ENCODE measurements at places on chromosomes 1 and 21.
A peak's percentile ranks its signal among the peaks of the same experiment; 100 is the strongest.

DNA sequence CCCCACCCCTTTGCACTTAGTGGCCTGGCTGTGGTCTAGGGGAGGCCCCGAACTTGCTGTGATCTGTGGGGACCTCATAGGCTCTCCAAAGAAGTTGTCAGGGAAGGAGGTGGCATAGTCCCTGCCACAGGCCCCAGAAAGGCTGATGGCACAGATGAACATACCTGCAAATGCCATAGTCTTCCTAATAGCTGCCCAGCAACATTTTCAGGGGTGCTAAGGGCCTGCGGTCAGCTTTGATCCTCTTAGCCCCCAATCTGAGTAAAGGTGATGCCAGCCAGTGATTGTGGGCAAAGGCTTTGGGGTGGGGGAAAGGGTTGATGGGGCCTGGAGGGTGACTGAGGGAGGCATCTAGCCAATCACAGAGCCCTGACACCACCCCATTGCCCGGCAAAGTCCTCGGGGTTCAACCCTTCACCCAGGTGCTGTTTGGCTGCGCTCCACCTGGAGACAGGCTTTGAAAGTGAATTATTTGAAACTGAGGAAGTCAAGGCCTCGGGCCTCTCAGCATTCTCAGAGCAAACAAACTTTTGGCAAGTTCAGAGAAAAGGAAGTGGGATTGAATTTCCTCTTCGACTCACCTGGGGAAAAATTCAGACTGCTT, 35.8 kb downstream of the PAX7 start:
- H3K4me1 ChIP-seq, result peaks cover 2% of the 10 kb centered on the region
- H3K4me3 ChIP-seq, result no peak overlapping the region
- no peak overlapping the region for H3K27ac ChIP-seq

DNA sequence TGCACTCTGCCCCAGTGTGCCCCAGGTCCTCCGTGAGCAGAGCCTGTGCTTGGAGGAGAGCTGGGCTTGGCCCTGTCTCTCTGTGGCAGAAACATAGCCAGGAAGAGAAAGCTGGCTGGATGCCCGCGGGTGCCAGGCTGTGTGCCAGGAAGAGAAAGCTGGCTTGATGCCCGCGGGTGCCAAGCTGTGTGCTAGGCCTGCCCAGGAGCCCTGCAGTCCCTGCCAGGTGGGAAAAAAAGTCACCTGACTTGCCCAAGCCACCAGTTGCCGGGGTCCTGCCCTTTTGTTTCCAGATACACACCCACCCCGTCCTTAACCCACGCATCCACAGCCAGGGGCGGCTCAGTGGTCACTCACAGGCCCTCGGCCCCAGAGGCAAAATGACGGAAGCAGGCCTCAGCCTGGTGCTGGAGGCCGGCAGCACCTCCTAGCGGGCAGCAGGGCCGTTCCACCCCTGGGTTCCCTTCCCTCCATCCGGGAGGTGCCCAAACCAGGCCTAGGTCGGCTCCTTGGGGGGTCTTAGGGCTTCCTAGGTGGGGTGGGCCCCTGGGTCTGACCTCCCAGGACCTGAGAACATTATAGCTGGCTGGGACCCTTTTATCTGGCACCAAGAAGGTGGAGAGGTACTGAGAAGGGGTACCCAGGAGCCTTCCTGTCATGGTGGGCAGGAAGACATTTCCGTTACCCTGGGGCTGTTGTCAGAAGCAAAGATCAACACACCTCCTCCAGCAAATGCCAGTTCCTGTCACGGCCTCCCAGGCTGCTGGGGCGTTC, 9.1 kb downstream of the ITGB2 start:
- DNase-seq, result no peak
- peaks cover 33% of the 10 kb centered on the region for H3K27me3 ChIP-seq
- no peak overlapping the region for H3K4me3 ChIP-seq
- no peak overlapping the region for H3K27ac ChIP-seq
- H3K36me3 ChIP-seq, result no peaks in the 10 kb centered on the region

GRCh38 chr1:95309031-95309471, 75.0 kb downstream of the RWDD3 start:
- H3K4me3 ChIP-seq, result no peak overlapping the region
- peaks cover 20% of the 10 kb centered on the region for H3K4me1 ChIP-seq
- H3K27ac ChIP-seq, result no peak overlapping the region
- peak; percentile 24 for DNase-seq

DNA sequence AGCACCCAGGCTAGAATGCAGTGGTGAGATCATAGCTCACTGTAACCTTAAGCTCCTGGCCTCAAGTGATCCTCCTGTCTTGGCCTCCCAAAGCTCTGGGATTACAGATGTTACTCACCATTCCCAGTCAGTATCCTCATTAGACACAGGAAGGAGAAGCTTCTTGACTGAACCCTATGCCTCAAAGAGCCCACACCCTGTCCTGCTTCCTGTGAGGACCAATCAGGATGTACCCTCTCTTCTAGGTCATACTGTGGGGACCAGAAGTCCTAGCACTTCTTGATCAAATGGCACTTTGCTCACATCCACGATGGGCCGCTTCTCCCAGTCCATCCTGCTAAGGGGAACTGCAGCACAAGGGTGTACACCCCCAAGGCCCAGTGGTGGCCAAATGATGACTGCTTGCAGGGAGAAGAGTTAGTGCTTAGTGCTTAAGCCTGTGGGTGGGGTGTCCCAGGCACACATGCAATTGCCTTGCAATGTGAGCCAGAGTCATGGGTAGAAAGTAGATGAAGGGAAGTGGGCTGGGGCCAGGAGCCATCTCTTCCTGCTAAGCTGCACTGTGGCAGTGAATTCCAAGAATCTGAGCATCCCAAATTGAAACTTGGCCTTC, 9.8 kb downstream of the CD34 start:
- peaks cover 17% of the 10 kb centered on the region for H3K27me3 ChIP-seq
- H3K36me3 ChIP-seq, result no peaks in the 10 kb centered on the region
- no peaks in the 10 kb centered on the region for H3K4me1 ChIP-seq
- H3K27ac ChIP-seq, result no peak overlapping the region
- no peak overlapping the region for H3K4me3 ChIP-seq

DNA sequence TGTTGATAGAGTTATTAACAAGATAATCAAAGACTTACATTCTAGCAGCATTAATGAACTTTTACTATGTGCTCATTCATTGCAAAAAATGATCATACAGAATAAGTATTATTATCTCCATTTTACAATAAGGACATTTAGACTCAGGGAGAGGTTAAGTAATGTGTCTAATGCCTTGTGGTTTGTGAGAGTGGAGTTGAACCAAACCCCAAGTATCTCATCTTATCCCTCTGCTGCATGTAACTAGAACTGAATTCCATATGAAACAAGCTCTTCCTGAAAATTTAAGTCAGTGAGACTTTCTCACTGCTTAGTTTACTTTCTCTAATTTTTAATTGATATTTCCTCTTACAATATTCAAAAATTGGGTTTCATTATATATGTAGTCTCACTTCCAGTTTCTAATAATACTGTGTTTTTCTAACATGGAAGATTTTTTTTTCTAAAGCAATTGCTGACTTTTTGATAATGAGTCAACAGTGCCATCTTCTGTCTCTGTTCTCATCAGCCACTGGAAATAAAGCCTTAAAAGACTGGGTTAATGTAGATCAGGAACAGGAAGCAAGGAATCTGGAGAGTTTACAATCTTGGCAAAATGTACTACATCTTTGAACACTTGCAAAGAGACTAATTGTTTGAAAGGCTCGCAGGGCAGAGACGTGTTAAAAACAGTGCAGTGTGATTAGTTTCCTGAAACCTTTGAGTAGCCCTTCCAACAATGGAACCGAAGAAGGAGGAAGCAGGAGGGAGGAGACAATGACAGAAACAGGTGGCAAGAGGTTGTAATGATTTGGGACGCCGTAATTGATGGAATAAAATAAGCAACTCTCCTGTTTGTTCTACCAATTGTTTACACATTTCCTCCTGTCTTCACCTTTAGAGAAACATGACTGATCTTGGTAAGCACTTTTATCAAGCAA, 567.6 kb downstream of the MRPL39 start:
- no peaks in the 10 kb centered on the region for H3K27me3 ChIP-seq
- no peak for DNase-seq
- H3K36me3 ChIP-seq, result no peaks in the 10 kb centered on the region
- peaks cover 2% of the 10 kb centered on the region for H3K4me1 ChIP-seq
- H3K27ac ChIP-seq, result no peak overlapping the region
- peak overlapping the region; percentile 39 for H3K4me3 ChIP-seq

- peaks cover 44% of the 10 kb centered on the region for H3K36me3 ChIP-seq
- H3K27ac ChIP-seq, result peak overlapping the region; percentile 87
- H3K4me3 ChIP-seq, result peak overlapping the region; percentile 94
- peaks cover 48% of the 10 kb centered on the region for H3K4me1 ChIP-seq
These were observed 5.2 kb downstream of the IRF2BP2 start for GRCh38 chr1:234604495-234605398.
